Activated CD4-positive, alpha-beta T cell treated with anti-CD3 and anti-CD28 coated beads, Interleukin-2, amount 10 ng/mL, durations not matched to agents 7 days and 5 days (primary cell): ENCODE measurements at places on chromosomes 12 and 14. TPM values are rescaled to one million over a fixed set of nuclear protein-coding genes. Genes with fewer than 3 reads are reported as not detected.

Gene MRPL52
- 112 TPM for total RNA-seq

- DNase-seq: no peak
- no peaks in the 10 kb centered on the region for H3K27me3 ChIP-seq
Observed at GRCh38 chr12:124506145-124506831, 61.1 kb downstream of the NCOR2 start.

- H3K4me3 ChIP-seq: peak overlapping the region; percentile 70
- peaks cover 78% of the 10 kb centered on the region for H3K4me1 ChIP-seq
- peaks cover 79% of the 10 kb centered on the region for H3K36me3 ChIP-seq
- H3K27me3 ChIP-seq: no peaks in the 10 kb centered on the region
Observed at GRCh38 chr12:47207829-47208248, 128.1 kb upstream of the AMIGO2 start.

DNA sequence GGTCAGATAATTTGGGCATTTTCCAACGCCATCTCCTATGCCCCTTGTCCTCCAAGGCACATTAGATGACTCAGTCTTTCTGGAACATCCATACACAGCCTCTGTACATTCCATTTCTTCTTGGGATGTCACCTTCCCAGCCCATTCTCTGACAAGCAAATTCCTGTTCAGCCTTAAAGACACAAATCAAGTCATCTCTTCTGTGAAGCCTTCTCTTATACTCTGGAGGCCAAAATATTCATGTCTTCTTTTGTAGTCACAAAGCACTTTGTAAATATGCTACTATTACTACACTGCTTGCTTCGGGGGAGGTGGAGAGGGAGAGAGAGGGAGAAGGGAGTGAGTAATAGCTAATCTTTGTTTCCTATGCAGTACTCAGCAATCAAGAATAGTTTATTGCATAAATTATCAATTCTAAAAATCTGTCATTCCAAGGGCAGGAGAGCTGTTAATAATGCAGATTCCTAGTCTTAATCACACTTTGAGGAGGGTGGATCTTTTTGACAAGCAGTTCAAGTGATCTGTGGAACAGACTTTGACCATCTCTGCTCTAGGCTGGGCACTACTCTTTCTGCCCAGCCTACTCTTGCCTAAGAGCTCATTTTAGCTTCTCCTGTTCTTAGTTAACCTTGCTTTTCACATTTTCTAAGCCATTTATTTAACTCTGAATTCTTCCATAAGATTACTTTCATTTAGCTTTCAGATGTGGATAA is 27.9 kb downstream of the KCNMB4 start:
- H3K27ac ChIP-seq: no peak overlapping the region
- no peak overlapping the region for H3K4me3 ChIP-seq
- H3K27me3 ChIP-seq: no peaks in the 10 kb centered on the region
- no peaks in the 10 kb centered on the region for H3K4me1 ChIP-seq
- no peak for DNase-seq

- no peaks in the 10 kb centered on the region for H3K36me3 ChIP-seq
- no peak for DNase-seq
- H3K27me3 ChIP-seq: peaks cover 18% of the 10 kb centered on the region
- H3K4me1 ChIP-seq: no peaks in the 10 kb centered on the region
- no peak overlapping the region for H3K4me3 ChIP-seq
Observed at GRCh38 chr14:66143387-66144112, 342.6 kb upstream of the CCDC196 start.

- no peaks in the 10 kb centered on the region for H3K4me1 ChIP-seq
- H3K4me3 ChIP-seq: no peak overlapping the region
- no peak overlapping the region for H3K27ac ChIP-seq
- no peak for DNase-seq
- H3K36me3 ChIP-seq: no peaks in the 10 kb centered on the region
Observed at GRCh38 chr14:57009585-57010515, 199.6 kb upstream of the OTX2 start.

GRCh38 chr14:53509276-53510244 is 356.4 kb upstream of the DDHD1 start:
- H3K27ac ChIP-seq: no peak overlapping the region
- no peaks in the 10 kb centered on the region for H3K4me1 ChIP-seq
- H3K27me3 ChIP-seq: no peaks in the 10 kb centered on the region
- no peak for DNase-seq
- H3K4me3 ChIP-seq: no peak overlapping the region
- H3K36me3 ChIP-seq: no peaks in the 10 kb centered on the region

- peaks cover 53% of the 10 kb centered on the region for H3K4me1 ChIP-seq
- H3K27me3 ChIP-seq: no peaks in the 10 kb centered on the region
- no peak for DNase-seq
- no peak overlapping the region for H3K27ac ChIP-seq
Observed at GRCh38 chr12:4161718-4162117, 111.8 kb upstream of the CCND2 start.

Gene EML1
- total RNA-seq: 0.12 TPM

- no peaks in the 10 kb centered on the region for H3K36me3 ChIP-seq
- no peak overlapping the region for H3K27ac ChIP-seq
- no peaks in the 10 kb centered on the region for H3K4me1 ChIP-seq
- DNase-seq: no peak
- H3K4me3 ChIP-seq: no peak overlapping the region
- no peaks in the 10 kb centered on the region for H3K27me3 ChIP-seq
Observed at GRCh38 chr12:89918172-89918846, 209.7 kb upstream of the ATP2B1 start.

GRCh38 chr12:115417610-115418009 is 733.6 kb upstream of the TBX3 start:
- H3K4me1 ChIP-seq: no peaks in the 10 kb centered on the region
- H3K36me3 ChIP-seq: no peaks in the 10 kb centered on the region
- H3K27me3 ChIP-seq: no peaks in the 10 kb centered on the region
- no peak overlapping the region for H3K4me3 ChIP-seq

DNA sequence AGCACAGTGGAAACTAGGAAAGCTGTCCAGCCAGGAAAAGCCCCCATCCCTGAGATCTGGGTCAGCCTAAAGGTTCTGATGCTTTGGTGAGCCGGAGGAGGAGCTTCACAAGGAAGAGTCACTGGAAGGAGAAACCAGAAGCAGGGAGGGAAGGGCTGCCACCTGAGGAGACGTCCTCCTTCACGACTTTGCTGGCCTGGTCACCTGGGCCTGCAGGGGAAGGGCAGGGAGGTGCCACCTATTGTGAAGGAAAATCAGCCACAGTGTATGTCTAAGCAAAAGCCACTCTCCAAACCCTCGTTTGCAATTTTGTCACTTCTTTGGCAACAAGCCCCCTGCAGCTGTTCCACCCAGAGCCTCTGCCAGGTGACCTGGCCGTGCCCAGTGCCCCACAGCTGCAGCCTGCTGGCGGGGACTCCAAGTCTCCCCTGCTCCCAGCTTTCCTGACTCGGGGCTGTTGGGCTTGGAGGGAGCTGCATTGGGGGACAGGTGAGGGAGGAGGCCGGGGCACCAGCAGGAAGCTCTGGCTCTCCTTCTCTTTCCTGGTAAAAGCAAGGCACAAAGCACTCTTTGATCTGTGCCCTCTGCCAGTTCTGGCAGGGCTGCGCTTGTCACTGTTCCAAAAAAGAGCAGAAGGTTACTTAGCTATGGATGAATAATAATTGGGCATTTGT is 120.9 kb upstream of the BCL2L14 start:
- DNase-seq: no peak
- no peak overlapping the region for H3K27ac ChIP-seq

GRCh38 chr14:20652996-20653975 is 11.8 kb upstream of the OR6S1 start:
- no peaks in the 10 kb centered on the region for H3K36me3 ChIP-seq
- peaks cover 25% of the 10 kb centered on the region for H3K4me1 ChIP-seq
- peak; percentile 40 for DNase-seq
- peaks cover 65% of the 10 kb centered on the region for H3K27me3 ChIP-seq
- no peak overlapping the region for H3K27ac ChIP-seq

DNA sequence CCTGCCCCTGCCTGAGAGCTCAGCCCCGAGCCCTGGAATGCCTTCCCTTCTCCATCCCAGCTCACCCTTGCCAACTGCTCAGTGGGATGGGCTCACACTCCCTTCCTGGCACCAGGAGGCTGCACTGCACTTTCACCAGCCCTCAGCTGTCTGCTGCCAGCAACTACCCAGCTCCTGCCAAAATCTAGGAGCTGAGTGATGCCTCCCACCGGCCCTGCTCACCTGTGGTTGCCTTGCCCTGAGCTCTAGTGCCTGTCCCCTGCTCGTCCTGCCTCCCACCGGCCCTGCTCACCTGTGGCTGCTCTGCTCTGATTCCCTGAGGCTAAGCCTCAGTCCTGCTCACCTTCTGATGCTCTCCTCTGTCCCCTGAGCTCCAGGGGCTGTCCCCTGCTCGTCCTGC is 119.8 kb downstream of the TMEM121 start:
- no peak overlapping the region for H3K27ac ChIP-seq
- H3K4me1 ChIP-seq: no peaks in the 10 kb centered on the region
- no peaks in the 10 kb centered on the region for H3K27me3 ChIP-seq
- no peaks in the 10 kb centered on the region for H3K36me3 ChIP-seq

DNA sequence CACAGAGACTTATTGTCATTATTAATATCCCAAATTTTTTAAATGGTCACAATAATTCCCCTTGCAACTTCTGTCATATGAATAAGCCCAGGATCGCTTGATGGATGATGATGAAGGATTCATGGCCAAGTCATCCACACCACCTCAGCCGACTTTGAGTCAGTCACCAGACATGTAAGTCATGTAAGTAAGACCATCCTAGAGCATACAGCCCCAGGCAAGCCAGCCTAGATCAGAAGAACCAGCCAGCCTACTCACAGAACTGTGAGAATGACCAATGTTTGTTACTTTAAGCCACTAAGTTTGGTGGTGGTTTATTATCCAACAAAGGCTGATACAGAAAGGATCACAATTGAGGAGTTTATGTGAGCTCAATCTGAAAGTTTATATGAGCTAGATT is 341.8 kb downstream of the NRXN3 start:
- H3K4me1 ChIP-seq: no peaks in the 10 kb centered on the region
- DNase-seq: no peak
- no peaks in the 10 kb centered on the region for H3K27me3 ChIP-seq
- H3K27ac ChIP-seq: no peak overlapping the region

- no peaks in the 10 kb centered on the region for H3K4me1 ChIP-seq
- no peaks in the 10 kb centered on the region for H3K36me3 ChIP-seq
- DNase-seq: no peak
- no peaks in the 10 kb centered on the region for H3K27me3 ChIP-seq
- H3K4me3 ChIP-seq: no peak overlapping the region
Observed at GRCh38 chr12:82029936-82030335, 270.8 kb upstream of the PPFIA2 start.

Gene UNG
- total RNA-seq: 40.2 TPM

Gene HOXC9
- total RNA-seq: not detected

DNA sequence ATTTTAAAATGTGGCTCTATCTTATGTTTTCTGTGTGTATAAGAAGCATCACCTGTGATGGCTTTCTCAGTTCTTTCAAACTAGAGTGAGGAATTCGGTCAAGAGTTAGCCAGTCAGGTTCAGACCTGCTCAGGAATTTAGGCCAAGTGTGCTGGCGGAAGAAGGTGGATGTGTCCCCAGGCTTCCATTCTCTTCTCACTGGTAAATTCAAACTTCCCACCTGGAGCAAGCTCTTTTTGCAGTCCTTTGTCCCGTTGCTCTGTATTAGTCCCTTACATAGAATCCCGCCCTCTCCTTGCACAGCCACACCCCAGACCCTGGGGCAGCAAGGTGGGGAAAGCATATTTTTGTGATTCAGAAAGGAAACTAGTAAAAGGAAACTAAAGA is 124.7 kb upstream of the PWP1 start:
- H3K4me1 ChIP-seq: peaks cover 13% of the 10 kb centered on the region
- no peak for DNase-seq
- no peak overlapping the region for H3K4me3 ChIP-seq
- no peaks in the 10 kb centered on the region for H3K36me3 ChIP-seq
- no peak overlapping the region for H3K27ac ChIP-seq

Gene MIA2
- 25.5 TPM for total RNA-seq

- no peak overlapping the region for H3K27ac ChIP-seq
- peaks cover 20% of the 10 kb centered on the region for H3K4me1 ChIP-seq
- peaks cover 2% of the 10 kb centered on the region for H3K36me3 ChIP-seq
- H3K27me3 ChIP-seq: peaks cover 22% of the 10 kb centered on the region
- DNase-seq: no peak
Observed at GRCh38 chr14:54683882-54684794, 117.2 kb downstream of the SAMD4A start.

Gene SLC39A5
- 0.64 TPM for total RNA-seq

GRCh38 chr14:75496755-75497154 is 25.5 kb upstream of the BATF start:
- H3K4me1 ChIP-seq: peaks cover 44% of the 10 kb centered on the region
- H3K27me3 ChIP-seq: no peaks in the 10 kb centered on the region
- no peak for DNase-seq
- H3K36me3 ChIP-seq: no peaks in the 10 kb centered on the region

Gene KRT80
- not detected for total RNA-seq

DNA sequence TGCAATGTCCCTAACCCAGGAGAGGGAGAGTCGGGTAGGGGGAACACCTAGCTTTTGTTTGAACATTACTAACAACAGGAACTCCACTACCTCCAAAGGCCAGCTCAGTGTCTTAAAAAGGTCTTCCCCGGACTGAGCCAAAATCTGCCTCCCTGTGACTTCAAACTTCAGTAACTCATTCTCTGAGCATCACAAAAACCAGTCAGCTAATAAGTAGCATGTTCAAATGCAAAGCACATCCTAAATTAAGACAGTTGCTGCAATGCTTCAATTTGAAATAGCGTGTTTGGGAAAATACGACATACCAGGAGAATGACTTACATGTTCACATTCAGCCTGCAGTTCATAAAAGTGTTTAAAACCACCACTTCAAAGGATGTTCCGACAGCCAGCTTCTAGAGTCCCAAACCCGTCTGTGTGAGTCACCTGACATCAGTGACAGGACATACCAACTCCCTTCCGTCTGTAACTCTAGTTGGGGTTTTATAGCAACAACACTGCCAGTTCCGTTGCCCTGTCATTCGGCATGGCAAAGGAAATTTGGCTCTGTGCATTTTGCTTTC is 13.0 kb downstream of the ZFP36L1 start:
- H3K27me3 ChIP-seq: no peaks in the 10 kb centered on the region
- DNase-seq: peak; percentile 71
- H3K36me3 ChIP-seq: peaks cover 11% of the 10 kb centered on the region
- H3K4me3 ChIP-seq: peak overlapping the region; percentile 63

DNA sequence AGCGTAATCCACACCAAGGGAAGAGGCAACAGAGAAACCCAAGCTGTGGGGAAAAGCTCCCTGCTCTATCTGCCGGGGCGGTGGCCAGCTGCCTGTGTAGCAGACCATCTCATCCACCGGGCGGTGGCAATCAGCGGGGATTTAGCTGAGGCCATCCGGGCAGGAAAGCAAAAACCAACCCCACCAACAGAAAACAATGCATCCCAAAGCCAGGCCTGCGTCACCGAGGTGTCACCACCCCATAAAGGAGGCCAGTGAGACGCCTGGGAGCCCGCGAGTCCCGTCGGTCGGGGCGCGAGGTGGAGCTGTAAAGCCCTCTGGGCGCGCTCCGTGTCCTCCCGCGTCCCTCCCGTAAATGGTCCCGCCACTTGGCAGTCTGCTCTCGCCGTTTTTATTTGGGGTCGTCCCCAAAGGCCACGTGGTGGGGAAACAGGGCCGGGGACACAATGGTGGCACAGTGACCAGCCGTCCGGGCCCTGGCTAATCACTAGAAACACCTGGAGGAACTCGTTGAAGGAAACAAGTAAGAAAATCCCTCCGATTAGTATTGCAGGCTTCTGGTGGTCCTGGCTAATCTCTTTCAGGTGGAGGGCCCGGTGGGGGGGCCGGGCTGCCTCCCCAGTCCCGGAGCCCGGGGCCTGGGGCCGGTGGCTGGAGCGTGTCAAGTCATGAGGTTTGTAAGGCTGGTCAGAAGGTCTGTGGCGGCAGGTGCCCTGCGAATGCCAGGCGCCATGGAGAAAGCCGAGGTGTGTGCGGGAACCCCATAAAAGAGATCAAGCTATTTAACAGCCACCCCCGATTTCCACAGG is 94.7 kb upstream of the GSC start:
- H3K36me3 ChIP-seq: no peaks in the 10 kb centered on the region
- peaks cover 9% of the 10 kb centered on the region for H3K27me3 ChIP-seq
- H3K4me1 ChIP-seq: no peaks in the 10 kb centered on the region
- H3K27ac ChIP-seq: no peak overlapping the region
- no peak overlapping the region for H3K4me3 ChIP-seq
